ENCODE measurements at places on chromosomes 6 and 20. TPM values are rescaled to one million over a fixed set of nuclear protein-coding genes. Genes with fewer than 3 reads are reported as not detected.

DNA sequence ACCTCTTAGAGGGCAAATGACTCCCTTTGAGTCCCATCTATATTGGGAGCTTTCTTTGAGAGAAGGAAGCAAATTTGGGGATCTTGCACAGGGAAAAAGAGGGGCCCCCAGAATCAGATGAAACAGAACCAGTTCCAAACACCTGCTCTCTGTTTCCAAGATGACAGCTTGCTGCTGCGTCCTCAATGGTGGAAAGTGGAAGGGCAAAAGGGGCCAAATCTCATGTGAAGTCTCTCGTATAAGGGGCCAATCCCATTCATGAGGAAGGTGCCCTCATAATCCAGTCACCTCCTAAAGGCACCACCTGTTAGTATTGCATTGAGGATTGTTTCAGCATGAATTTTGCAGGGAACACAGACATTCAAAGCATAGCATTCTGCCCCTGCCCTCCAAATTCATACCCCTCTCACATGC lies 483 bp upstream of the SERPINB1 start:
- no peak for DNase-seq

GRCh38 chr6:117174835-117175360 lies 90.5 kb upstream of the VGLL2 start:
- no peak for DNase-seq

DNA sequence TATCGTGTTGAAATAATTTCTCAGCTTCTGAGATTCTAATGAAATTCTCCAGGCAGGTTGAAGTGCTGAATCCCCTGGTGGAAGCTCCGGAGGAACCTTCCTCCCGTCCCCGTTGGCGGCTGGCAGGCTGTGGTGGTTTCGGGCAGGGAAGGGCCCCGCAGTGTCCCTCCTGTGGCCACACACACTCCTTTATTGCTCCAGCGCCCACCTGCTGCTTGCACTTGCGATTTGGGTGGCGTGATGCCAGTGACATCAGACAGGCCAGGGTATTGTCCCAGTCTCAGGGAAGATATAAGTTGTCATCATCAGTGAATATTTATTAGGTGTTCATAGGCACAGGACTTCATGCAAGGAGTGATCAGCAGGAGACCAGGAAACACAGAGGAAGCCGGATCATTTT lies 530.4 kb downstream of the QKI start:
- no peak for DNase-seq

- no peak for DNase-seq
Measured at GRCh38 chr6:28657381-28657768, 131.7 kb downstream of the GPX5 start.

DNA sequence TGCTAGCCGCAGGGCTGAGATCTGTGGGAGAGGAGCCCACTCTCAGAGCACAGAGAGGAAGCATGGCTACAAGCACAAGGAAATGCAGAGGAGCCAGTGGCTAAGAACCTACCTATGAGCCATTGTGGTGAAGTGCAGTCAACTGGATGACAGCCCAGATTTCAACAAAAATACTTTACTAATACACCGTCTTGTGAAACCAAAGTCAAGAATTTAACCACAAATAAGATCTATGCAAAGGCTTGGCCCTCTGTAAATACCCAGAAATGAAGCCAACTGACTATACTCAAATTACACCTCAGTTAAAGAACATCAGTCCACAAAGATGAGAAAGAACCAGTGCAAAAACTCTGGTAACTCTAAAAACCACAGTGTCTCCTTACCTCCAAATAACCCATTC lies 40.1 kb upstream of the PTCHD4 start:
- no peak for DNase-seq

DNA sequence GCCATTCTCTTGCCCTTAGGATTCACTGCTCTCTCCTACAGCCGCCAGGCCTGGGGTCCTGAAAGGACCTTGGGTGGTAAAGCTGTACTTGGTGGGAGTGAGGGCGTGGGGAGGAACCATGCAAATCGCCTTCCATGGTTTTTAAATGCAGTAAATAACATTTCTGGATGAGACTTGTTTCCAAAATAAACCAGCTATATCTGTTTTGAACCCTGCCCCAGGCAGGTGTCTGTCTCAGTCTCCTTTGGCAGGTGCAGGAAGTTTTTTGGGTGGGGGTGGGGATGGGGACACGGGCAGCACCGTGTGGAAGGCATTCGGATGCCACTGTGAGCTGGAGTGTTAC lies 14.3 kb downstream of the ITPA start:
- no peak for DNase-seq

DNA sequence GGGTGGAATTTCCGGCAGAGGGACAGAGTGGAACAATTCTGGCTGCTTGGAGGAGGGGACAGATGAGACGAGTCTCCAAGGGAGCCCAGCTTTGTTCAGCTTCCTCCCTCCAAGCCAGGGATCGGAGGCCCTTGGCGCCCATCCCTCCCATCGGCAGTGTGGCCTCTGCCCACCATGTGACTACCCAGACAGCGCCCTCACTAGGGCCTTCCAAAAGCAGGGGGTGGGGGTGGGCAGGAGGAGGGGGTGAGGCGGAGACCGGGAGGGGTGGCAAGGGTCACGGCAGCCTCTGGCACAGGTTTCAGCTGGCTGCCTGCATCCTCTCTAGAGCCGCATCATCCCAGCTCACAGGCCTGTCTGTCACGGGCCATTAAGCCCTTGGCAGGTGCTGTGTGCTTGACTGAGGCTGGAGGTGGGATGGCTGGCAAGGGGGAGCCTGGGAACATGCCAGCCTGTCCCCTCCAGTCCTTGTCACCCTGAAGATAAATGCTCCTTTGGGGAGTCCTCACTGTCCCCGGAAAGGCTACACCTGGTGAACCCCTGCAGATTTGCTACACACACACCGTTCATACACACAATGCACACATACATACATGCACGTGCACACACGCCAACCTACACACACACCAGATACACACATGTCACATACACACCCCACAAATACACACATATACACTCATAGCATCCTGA lies 6.2 kb upstream of the FGD2 start:
- DNase-seq, result no peak

GRCh38 chr6:45997875-45998506 lies 17.7 kb downstream of the CLIC5 start:
- no peak for DNase-seq

DNA sequence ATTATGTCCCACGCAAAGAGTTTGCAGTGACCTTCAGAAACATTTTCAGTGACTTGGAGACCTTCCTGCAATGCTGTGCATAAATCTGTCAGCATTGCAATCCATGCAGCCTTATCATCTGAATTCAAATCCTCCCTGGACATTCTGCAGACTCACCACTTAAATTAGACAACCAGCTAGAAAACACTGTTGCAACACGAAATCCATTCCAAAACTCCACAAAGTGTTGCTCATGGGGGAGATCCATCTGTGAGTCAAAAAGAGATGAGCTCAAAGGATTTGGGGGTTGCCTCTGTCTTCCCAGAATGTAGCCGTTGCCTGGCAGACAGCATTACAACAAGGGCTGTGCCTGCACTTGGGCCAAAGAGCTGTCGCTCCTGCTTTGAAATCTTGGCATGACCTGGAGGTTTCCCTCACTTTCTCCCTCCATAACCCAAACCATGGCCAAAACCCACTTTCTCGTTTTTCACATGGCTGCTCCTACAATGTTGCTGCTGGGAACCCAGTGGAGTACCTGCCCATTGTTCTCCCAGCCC lies 163.5 kb upstream of the CDYL start:
- no peak for DNase-seq

- no peak for DNase-seq
Measured at GRCh38 chr6:100622907-100623692, 158.4 kb upstream of the SIM1 start.

- DNase-seq, result no peak
Measured at GRCh38 chr6:94988701-94989100, 588.6 kb upstream of the MANEA start.

DNA sequence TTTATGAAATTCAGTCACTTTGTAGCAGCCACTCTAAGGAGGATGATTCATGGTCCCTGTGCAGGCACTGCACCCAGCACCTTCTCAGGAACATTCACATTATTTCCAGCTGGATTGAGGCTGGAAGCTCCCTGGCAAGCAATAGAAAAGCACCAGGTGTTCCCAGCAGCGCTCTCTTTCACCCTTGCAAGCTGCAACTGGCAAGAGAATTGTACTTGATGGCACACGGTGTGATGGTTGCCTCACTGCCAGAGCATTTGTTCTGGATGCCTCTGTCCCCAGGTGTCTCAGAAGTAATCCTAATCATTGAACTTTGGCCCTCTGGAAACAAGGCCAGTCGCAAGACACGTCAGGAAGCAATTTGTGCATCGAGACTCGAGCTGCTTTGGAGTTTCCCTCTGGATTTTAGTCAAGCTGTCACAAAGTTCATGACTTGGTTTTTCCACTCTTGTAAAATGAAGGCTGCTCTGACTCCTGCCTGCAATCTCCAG lies 24.9 kb upstream of the PHACTR2 start:
- DNase-seq, result no peak

- DNase-seq, result no peak
Measured at GRCh38 chr6:43016176-43016942, 2.3 kb downstream of the KLHDC3 start.

DNA sequence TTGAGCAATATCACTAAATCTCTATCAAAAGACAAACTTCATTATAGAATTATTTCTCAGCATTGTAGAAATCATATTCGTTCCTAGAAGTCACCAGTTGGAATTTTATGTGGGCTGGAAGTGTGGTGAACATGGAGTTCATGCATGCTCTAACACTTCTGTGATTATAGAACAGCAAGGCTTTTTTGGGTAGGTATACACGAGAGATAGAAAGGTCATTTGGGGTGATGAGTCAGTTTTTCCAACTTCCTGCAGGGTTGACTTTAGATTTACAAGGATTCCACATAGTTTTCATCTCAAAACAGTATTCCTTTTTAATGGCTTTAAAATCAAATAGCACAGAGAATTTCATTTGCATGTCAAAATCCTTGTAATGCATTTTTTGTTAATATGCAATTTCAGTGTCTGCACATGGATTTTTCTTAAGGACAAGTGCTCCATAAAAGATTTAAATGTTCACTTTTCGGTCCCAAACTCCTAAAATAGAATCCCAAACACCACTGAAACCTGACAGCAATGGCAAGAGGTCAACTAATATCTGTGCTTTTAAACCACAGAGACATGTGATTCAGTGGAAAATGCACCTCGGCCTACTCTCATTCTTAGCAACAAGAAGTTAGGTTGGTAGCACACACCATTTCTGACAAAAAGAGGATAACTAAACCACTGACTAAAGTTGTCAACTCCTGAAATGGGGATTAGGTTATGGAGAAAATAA lies 211.0 kb downstream of the MOXD1 start:
- no peak for DNase-seq

GRCh38 chr6:136307351-136307750 lies 17.7 kb upstream of the BCLAF1 start:
- no peak for DNase-seq

- DNase-seq, result no peak
Measured at GRCh38 chr6:47245745-47246371, 63.8 kb downstream of the TNFRSF21 start.

DNA sequence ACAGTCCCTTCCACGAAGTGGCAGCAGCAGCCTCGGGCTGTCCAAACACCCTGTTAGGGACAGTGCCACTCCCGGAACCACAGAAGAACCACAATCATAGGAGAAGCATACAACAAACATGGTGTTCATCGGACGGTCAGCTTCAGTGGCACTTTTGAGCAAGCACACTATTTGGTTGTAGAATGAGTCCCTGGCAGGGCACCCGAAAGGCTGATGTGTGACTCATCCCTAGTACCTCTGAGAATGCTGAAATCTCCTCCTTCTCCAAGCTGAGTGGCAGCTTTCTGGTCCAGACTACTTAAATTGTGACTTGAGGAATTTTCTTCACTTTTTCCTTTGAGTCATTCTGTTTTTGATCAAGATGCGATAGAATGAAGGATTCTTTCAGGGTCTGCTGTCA lies 282.5 kb downstream of the ESR1 start:
- no peak for DNase-seq

DNA sequence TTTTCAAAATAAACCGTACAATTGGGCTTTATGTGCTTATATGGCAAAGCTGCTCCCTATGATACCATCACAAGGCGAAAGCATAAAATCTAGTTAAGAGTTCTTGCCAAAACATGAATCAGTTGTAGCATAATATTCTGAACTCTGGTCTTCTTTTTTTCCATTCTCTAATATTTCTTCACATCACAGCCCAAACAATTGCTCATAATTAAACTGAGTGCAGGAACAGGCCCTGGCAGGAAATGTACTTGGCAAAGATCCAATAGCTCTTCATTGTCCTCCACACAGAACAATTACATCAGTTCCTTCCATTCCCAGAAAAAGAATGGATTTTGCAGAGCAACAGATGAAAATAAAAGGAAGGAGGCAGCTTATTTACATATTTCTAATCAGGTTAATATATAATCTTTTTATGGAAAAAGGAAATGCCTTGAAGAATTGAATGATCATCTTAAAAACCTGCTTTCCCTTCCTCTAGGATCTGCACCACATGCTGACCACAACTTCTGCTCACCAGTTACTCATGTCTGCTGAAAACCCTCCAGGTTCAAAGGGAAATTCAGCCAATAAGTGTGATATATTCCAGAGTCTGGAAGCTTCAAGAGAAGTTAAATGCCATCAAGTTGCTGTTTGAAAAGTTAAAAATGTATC lies 123.3 kb upstream of the COL21A1 start:
- no peak for DNase-seq

DNA sequence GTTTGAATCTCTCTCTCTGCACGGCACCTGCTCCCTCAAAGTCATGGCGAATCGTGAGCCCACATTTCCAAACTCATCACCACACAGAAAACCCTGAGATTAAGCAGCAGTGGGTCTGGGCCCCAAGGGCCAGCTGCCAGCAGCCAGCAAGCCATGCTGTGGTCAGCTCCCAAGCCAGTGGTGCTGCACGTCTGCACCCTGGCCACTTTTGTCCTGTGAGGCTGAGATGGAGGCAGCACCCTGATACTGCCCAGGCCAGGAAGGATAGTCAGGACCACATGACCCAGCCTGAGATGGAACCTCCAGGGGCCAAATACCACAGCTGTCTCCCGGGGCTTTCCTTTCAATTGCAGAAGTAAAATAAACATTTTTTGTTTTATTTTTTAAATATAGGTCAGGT lies 93.9 kb downstream of the PRND start:
- no peak for DNase-seq

DNA sequence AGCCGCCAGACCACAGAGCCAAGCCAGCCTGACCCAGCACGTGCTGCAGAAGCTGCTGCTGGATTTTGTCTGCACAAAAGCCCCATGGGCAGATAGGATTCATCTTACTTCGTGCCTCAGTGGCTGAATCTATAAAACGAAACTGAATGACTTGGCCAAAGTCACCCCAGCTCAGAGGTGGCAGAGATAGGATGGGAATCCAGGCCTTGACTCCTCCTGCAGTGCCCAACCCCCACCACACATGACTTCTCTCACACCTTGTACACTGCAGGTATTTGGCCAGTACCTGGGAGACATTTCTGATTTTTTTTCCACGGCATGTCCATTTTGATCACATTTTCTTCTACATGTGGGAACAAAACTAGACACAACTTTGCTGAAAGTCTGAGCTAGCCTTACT lies 182.1 kb downstream of the ANKRD60 start:
- no peak for DNase-seq

KCNQ2 gene
- not detected for total RNA-seq

SCRT2 gene
- not detected for total RNA-seq

ENTPD6 gene
- 50.4 TPM for total RNA-seq

All from omental fat pad (tissue), 4 donors.